ENCODE measurements at places on chromosomes 13 and 19.

DNA sequence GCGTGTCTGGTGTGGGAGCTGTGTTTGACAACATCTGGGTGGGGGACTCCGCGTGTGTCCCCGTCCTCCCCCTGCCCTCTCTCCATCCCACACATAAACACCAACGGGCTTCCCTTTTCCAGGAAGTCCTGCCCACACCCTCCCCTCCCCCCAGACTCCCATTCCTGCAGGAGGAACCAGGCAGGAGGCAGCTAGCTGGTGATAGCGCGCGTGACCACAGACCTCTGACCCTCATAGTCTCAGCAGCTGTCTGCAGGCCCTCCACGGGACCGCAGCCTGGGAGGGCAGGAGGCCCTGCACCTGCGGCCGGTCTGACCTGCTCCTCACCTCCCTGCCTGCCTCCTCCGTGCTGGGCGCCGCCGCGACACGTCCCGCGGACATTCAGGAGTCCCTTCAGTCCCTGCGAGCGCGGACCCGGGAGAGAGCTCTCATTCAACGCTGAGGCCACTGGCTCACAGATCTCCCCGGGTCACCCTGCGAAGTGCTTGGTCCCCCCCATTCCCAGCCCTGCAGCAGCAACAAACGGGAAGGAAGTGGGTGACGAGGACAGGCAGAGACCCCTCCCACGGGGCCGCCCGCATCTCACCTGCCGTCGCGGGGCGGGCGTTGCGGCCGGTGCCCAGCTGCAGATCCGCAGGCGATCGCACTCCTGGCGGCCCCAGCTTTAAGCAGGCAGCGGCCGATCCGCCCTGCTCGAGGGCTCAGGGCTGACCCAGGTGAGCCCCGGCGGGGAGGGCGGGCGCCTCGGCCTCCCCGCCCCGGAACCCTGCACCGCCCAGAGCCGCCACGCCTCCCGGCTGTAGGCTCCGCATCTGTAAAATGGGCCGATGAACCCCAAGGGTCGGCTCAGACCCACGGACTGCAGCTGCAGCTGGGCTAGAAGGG, 1.1 kb upstream of the ACP5 start:
- DNase-seq = no peak

DNA sequence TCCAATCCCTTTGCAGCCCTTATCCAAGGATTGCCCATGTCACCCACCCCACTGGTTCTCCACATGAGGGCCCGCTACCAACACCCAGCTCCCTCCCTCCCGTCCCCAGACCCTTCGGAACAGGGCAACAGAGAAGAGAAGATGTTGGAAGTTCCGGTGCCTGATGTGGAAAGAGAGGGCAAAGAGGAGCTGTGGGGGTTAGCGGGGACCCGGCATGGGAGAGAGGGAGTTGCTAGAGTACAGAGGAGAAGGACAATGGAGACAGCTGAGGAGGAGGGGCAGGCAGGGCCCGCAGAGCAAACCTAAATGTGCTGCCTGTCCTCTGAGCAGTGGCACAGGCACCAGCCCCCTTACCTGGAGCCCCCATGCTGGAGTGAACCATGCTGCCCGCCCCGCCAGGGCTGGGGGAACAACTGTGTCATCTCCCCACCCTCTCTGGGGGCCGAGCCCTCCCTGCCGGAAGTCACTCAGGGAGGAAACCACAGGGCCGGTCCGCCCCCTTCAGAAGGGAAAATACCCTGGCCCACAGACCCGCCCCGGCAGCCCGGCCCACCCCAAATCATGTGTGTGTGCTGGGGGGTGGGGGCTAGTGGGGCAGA, at the start of gene POU2F2:
TSS of gene POU2F2 (minus strand) at position 417 of the 599 bp plus-strand sequence. CDS start at position 382, 35 bp downstream.
- peak; percentile 47 for DNase-seq

DNA sequence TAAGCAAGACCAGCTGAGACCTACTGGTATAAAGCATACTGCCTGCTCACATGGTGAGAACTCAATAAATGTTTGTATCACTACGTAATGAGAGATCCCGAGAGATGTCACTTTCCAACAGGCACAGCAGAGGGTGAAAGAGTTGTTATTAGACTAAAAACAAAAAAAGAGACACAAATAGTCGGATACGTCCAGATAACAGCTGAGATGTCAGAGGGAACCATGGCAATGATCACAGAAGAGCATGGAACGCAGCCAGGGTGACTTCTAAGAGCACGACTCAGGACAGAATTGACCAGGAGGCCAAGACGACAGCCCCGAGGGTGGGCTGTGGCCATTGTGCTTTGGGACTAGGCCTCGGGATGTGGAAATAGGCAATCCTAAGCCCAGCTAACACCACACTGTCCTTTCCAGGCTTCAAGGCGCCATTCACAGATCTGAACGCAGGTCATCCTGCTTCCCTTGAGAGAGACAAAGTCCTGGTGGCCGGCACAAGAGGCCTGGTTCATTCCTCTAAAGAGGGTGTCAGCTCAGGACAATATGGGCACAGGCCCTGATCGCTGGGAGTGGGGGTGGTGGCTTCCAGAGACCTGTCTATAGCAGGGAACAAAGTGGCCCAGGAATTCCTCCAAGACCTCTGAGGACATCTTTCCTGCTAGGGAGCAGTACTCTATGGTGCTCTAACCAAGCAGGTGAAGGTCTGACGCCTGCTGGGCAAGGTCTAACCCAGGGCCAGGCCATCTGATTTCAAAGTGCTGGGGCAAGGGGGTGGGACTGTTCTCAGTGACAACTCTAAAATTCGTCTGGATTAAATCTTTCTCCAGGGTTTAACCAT, 3.2 kb downstream of the SH3GL1 start:
- DNase-seq = no peak

- no peak for DNase-seq
Observed at GRCh38 chr13:109548374-109548773, 238.0 kb downstream of the IRS2 start.

DNA sequence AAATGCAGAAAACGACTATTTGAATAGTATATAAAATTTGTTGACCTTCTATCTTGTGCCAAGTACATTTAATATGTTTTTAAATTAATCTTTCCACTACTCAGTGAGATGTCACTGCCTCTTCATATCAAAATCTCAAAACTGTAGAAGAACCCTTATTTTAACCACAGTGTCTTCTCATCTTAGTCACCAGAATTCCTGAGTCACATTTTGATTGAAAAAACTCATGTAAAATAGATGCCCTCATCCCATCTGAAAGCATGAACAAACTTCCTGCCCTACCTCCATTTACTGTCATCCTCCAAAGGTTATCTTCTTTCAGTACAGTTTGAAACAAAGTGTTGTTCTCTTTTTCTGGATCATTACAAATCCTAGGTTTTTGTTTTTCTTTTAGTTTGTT, 1215.4 kb downstream of the PCDH9 start:
- peak; percentile 37 for DNase-seq

DNA sequence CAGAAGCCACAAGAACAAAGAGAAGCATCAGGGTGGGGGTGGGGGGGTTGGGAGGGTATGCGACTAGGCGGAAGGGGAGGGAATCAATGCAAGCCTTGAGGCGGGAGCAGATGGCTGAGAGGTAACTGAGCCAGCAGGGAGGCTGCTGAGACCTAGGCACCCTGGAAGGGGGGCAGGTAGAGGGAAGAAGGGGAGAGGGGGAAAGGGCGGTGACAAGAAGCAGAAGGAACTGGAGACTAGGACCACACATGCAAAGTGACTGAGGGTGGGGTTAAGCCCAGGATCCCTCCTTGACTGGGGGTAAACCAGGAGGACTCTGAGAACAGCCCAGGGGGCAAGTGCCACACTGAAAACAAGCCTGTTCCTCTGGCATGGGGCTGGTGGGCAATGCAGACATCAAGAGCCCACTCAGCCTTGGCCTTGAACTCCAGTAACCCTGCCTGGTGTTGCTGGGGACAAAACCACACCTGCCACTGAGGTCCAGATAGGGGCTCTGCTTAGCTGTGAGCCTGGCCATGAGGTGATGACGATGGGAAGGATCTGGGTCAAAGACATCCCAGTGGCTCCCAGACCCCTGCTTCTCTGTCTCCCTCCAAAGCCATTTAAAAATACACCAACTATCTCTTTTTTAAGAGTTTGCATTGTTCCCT, 20.3 kb downstream of the OPA3 start:
- no peak for DNase-seq

DNA sequence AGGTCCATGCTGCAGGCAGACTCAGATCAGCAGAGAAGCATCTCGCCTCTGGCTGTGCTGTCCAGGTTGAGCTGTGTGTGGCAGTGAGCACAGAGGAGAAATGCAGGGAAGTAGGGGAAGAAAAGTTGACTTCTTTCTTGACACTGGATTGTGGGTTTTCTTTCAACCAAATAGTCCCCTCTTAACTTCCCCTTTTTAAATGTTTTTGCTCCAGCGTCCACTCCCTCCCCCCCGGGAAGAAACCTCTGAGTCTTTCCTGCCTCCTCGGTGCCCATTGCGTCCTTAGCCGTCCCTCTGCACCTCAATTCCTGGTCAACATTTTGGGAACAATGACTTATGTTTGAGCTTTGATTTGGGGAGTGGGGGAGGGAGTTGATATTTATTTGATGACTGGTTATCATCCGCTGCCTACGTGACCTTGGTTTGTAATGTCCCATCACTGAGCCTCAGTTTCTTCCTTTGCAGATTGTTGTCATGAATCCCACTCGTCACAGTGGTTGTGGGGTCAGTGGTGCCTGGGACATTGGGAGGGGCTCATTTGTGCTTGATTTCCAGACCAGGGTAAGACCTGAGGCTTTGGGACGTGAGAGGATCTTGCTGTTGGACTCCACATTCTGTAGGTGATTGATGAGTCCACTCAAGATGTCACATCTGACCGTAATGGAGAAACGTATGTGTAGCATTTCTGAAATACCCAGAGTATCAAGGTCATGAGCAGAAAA, at the start of gene LILRB2:
TSS of gene LILRB2 (minus strand) at position 104 of the 722 bp plus-strand sequence. CDS start 614 bp downstream, outside the sequence.
- DNase-seq = no peak

DNA sequence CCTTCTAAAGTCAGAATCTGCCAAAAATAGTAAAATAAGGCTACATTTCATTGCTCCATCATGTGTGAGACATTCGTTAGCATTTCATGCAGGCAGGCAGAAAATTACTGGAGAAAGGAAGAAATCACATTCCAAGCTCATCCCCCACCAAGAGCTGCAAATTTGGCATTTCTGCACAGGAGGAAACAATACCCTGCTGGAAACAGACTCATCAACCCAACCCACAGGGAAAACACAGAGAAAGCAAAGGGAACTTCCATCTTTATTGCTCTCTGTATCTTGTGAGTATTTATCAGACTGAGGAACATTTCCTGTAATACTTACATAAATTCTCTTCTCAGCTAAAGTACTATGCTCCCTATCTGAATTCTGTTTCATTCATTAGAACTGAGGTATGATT, 95.7 kb downstream of the KCTD12 start:
- no peak for DNase-seq

DNA sequence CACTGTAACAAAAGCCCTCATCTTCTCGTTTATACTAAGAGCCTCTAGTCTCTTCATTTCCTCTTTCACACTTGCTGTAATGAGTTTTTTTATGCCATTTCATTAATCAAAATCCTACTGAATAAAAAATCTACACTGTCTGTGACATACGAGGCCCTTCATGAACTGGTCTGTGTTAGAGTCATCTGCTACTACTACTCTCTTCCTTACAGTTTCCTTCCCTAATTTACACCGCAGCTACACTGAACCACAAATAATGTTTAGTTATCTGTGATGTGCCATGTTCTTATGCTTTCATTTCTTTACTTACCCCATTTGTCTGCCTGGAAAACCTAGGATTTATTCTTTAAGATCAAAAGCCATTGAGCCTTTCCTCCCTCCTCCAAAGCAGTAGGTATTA, 16.0 kb downstream of the UFM1 start:
- DNase-seq = no peak

GRCh38 chr13:68030152-68030809, 800.1 kb upstream of the PCDH9 start:
- no peak for DNase-seq

GRCh38 chr19:1813192-1814182, 1.4 kb upstream of the ATP8B3 start:
- DNase-seq = no peak

DNA sequence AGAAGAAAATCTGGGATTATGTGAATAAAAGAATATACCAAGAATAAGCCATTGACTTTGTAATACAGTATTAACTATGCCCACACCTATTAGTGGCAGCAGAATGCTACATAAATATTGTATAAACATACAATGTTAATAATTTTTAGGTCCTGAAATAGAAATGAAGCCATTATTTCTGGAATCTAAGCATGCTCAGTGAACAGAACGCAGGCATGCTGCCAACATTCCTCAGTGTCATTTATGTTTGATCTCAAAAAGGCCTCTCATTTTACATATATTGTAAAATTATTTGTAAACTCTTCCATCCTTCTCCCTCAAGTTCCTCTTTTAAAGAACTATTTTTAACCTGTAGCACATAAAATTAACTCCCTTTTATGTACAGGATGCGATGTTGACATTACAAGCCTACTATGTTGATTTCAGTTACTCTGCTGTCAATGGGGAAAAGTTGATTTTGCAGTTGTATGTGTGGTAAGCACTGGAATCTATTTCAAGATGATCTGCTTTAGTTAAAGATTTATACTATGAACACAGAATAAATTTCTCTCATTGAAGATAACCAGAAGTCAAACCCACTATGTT, 118.8 kb downstream of the VWA8 start:
- DNase-seq = no peak

DNA sequence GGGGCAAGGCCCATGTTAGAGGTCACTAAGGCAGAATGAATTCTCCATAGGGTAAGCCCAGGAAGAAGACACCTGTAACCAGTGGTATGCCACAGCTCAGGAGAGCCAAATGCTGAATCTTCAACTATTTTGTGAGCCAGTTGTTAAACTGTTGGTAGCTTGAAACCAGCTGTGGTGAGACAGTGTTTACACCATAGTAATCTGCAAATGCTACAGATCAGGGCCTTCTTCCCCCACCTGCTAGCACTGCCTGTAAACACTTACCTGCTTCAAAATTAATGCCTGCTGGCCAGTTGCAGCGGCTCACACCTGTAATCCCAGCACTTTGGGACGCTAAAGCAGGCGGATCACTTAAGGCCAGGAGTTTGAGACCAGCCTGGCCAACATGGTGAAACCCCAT, 12.1 kb downstream of the FBXL12 start:
- no peak for DNase-seq

DNA sequence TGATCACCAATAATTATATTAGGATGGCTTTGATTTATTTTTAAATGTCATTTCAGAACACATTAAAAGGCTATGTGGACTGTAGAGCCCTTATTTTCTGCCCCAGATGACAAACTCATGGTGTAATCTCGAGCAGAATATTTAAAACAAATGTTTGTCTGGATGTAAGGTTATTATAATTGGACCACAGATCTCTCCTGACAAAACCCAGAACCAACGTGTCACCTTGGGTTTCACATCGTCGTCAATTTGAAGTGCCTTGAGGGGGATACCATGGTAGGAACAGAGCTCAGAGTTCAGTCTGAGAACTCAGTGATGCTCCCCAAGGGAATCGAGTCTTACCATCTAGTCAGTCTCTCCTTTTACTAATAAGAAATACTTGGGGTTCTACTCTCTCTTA, 2.8 kb downstream of the SACS start:
- DNase-seq = no peak

DNA sequence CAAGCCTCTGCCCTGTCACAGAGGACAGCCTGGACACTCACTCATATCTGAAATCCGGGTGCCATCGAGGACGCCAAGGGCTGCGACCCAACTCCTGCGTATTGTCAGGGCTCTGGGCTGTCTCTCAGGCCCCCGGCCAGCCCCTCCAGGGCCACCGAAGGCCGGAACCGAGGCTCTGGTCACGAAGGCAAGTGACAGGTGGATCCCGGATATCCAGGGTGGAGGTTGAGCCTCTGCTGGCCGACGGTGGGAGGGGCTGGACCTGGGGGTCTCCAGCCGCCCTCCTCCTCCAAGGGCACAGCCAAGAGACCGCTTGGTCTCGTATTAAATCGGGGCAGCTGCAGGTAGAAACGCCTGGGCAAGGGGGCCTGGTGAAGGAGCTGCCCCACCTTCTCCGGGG, 5.4 kb downstream of the RNF126 start:
- no peak for DNase-seq

All from HT1080 (cell line).